ENCODE measurements at places on chromosomes 16 and 17.

- DNase-seq: no peak
Measured at GRCh38 chr16:86927699-86928098, 349.4 kb downstream of the FOXL1 start.

DNA sequence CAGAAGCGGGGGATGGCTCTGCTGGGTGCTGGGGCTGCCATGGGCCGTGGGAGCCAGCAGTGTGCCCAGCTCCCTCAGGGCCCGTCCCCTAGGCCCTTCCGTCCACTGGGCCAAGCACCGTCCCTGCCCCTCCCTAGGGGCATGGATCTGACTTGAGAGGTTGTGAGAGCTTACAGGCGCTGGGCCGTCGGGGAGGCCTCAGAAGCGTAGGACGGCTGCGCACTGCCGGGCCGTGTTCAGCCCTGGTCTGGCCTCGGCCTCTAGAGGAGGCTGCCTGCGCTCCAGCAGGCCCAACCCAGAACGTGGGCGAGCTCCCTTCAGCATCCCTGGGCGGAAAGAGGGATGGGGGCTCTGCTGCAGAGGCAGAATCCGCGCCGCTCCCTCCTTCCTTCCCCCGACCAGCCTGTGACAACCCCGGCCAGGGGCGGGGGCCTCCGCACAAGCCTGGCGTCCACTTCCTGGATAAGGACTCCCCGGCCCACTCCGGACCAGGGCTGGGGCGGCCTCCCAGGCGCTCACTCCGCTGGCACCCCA, 685 bp upstream of the MPG start:
- no peak for DNase-seq

DNA sequence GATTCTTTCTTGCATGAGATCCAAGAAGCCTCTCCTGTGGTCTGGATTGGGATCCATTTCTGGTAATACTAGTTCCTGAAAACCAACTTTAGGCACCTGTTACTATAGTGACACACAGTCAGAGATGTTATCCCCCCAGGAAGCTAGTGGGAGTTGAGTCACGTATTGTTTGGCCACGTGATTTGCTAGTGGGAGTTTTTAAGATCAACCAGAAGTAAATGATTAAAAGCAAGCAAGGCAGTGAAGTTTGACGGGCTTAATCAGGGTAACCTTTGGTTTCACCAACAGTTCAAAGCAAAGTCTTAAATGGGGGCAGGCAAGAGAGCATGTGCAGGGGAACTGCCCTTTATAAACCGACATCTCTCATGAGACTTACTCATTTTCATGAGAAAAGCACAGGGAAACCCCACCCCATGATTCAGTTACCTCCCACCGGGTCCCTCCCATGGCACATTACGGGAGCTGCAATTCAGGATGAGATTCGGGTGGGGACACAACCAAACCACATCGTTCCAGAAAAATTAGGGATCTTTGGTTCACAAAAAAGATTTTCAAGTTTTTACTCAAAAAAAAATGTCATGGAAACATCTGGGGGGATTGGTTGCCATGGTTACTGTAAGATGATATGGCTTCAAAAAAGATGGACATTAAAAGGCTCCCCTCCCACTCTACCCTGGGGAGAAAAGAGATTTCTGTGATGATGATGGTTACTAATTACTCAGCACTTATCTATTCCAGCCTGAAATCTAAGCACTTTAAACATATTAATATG, 483.1 kb upstream of the ERCC4 start:
- no peak for DNase-seq

- DNase-seq: no peak
Measured at GRCh38 chr16:88317613-88317965, 65.2 kb upstream of the ZNF469 start.

DNA sequence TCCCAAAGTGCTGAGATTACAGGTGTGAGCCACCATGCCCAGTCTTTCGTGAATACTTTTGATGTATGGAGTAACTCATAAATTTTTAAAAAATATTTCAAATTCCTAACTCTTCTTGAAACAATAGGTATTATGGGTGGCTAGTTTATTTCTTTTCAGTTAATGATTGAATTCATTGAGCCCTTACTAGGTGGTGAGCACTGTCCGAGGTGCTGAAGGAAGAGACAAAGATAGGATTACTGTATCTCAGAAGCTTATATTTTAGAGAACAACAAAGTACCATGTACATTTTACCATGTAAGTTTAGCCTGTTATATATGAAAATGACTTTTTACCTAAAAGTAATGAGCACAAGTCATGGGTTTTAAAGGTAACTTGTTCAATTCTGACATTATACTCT, 418.3 kb downstream of the NPIPA7 start:
- no peak for DNase-seq

GRCh38 chr17:72185564-72185963, 64.7 kb downstream of the SOX9 start:
- DNase-seq: no peak

GRCh38 chr16:24993722-24994686, 21.2 kb downstream of the ARHGAP17 start:
- DNase-seq: peak; percentile 85

GRCh38 chr16:3133844-3134243, 985 bp upstream of the ZNF213 start:
- no peak for DNase-seq

DNA sequence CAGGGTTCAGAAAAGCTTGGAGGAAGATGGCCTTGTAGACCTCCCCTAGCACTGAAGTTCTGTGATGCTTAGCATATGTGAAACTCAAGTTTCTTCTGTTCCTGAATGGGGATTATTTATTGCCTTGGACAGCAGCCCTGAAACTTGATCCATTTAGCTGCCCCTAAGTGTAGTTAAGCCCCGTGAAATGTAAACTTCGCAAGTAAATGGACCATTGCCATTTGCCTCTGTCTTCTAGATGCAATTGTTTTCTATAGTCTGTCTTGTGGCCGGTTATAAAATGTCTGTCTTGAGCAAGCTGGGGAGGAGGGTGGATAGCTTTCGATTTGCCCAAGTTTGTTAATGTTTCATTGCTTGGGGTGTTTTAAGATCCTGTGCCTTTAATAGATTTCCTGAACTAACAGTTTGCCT, 261.8 kb downstream of the CDH13 start:
- DNase-seq: peak; percentile 65

DNA sequence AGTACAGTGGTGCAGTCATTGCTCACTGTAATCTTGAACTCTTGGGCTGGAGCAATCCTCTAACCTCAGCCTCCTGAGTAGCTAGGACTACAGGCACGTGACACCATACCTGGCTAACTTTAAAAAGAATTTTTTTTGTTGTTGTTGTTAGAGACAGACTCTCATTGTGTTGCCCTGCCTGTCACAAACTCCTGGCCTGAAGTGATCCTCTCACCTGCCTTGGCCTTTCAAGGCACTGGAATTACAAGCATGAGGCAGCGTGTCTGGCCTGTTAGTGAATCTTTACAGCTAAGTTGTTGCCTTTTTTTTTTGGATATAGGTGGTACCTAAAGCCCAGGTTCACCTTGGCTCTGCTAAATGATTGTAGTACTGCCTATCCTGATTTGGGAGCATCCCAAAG, 290.6 kb downstream of the BCAS3 start:
- no peak for DNase-seq

- no peak for DNase-seq
Measured at GRCh38 chr16:58501242-58502131, 1.5 kb downstream of the NDRG4 start.

DNA sequence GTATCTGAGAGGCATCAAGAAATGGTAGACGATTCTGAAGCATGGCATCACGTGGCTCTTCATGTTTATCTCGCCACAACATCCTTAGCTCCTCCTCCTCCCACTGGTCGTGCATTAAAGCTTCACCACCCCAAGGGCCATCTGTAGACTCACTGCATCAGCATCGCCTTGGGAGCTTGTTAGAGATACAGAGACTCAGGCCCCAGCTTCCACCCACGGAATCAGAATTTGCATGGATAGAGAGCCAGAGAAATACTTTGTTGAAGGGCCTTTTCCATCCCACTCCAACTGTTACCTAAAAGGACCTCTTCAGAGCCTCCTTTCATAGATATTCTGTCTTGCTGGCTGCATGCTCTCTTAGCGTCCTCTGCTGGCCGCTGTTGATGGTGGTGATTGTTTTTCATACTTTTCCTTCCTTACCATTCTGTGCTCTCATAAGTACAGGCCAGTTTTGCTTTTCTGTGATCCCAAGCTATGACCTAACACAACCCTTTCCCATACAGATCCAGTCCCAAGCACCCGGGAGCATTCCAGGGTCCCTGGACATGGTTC, 1049.4 kb upstream of the EEF2KMT start:
- DNase-seq: no peak

- DNase-seq: no peak
Measured at GRCh38 chr16:79632289-79632688, 31.8 kb upstream of the MAF start.
